Activated CD8-positive, alpha-beta memory T cell treated with anti-CD3 and anti-CD28 coated beads for 1 hour (primary cell): ENCODE measurements at places on chromosomes 3 and 15.

- DNase-seq, result no peak
Measured at GRCh38 chr3:1056744-1057143, 36.1 kb upstream of the CNTN6 start.

- DNase-seq, result no peak
Measured at GRCh38 chr15:47505712-47506328, 211.5 kb upstream of the SEMA6D start.

- DNase-seq, result no peak
Measured at GRCh38 chr3:141784531-141784930, 21.3 kb downstream of the GRK7 start.

DNA sequence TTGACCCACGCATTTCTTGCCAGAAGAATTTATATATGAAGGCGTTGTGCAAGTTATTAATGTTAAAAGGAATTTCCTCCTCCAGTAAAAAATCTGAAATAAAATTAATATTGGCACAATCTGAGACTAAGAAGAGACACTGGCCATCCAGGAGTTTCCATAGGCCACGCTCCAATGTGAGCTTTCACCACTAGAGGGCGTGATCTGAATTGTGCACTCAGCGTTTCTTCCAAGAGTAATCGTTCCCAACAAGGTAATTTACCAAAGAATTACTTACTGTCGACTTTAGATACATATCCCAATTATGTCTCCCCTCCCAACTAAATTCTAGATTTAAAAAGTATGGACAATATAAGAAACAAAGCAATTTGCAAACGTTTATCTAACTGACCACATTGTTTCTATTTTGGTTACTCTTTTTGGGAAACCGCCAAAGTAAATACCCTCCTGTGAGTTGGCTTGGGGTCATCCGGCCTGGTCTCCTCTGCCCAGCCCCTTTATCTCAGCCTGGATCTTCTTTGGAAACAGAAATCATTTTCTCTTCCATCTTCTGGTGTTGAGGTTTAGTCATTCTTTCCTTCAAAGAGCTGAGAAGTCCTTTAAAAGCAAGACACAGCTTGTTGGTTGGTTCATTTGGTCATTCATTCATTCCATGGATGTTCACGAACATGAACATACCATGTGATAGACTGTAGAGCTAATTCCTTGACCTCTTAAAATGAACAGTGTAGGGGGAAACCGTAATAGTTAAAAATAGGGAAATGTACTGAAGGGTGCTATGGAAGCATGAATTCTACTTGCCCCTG lies 26.2 kb downstream of the POLR2M start:
- DNase-seq, result no peak

- no peak for DNase-seq
Measured at GRCh38 chr3:177561365-177561764, 364.1 kb upstream of the TBL1XR1 start.

GRCh38 chr15:38507570-38507969 lies 53.6 kb downstream of the FAM98B start:
- no peak for DNase-seq

- DNase-seq, result no peak
Measured at GRCh38 chr3:170499562-170500156, 81.0 kb downstream of the CLDN11 start.

DNA sequence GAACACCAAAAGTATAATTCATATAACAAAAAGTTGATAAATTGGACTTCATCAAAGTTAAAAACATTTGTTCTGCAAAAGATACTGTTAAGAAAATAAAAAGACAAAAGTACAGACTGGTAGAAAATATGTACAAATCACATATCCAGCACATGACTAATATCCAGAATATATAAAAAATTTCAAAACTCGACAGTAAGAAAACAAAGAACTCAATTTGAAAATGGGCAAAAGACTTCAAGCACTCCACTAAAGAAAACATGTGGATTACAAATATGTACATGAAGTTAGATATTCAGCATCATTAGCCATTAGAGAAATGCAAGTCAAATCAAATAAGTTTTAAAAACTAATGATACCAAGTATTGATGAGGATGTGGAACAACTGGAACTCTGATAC lies 6.7 kb downstream of the GK5 start:
- no peak for DNase-seq

GRCh38 chr3:143218166-143218835 lies 98.7 kb downstream of the CHST2 start:
- no peak for DNase-seq

- no peak for DNase-seq
Measured at GRCh38 chr3:21543380-21544075, 207.5 kb downstream of the ZNF385D start.

GRCh38 chr3:117104381-117104780 lies 394.8 kb downstream of the TUSC7 start:
- no peak for DNase-seq

DNA sequence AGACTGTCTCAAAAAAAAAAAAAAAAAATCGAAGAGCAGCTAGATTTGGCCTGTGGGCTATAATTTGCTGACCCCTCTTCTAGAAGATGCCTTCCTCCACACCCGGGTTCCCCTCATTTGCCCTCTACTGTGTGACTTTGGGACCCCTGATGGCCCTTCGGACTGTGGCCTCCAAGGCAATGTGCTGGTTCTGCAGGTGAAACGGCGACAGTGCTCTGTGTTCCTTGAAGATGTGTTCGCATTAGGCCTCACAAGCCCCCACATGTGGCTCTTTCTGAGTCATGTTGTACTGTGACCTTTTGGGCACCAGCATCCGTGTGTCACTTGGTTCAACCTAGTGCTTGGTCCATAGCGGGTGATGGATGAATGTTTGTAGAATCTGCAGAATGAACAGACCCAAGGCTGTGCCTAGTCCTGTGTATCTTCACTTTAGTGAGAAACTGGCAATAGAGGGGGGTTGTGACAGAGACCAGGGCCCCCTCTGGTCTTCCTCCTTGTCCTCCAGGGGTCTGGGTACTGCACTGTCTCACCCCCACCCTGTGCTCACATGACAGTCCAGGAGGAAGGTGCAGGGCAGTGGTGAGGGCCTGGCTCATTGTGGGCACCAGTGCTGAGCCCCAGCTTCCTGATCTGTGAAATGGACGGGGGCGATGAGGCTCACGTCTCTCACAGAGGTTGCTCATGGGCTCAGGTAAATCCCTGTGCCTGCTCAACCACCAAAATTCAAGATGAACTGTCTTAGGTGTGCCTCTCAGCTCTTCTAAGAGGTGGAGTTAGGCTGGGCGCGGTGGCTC lies 22.7 kb downstream of the GOLGA6L2 start:
- no peak for DNase-seq

- DNase-seq, result no peak
Measured at GRCh38 chr3:62433396-62433795, 60.0 kb upstream of the FEZF2 start.

DNA sequence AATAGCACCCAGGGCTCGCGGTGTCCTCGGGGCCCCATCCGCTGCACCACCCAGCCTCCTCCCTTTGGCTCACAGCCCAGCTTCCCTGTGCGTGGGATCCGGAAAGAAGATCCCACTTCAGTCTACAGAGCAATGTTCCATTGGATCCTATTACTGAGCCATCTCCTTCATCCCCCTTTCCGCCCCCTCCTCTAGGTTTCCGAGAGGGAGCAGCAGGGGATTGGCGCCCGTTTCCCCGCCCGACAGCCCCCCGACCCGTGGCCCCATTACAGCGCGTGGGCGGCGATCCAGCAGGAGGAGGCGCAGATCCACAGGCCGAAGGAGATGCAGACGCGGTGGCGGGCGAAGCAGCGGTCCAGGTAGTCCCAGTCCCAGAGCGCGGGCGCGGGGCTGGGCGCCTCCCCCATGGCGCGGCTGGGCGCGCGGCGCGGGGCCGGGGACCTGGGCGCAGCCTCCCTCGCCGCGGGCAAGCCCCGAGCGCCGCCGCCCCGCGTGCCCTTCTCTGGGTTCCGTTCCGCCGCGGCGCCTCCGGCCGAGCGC lies 340 bp downstream of the TMEM44 start:
- no peak for DNase-seq

GRCh38 chr3:77041811-77042210 lies 1.9 kb downstream of the ROBO2 start:
- DNase-seq, result no peak

GRCh38 chr15:96285729-96286254 lies 44.7 kb upstream of the NR2F2 start:
- no peak for DNase-seq

- no peak for DNase-seq
Measured at GRCh38 chr3:6825524-6825923, 35.4 kb upstream of the GRM7 start.

GRCh38 chr15:98893401-98893800 lies 114.2 kb downstream of the PGPEP1L start:
- no peak for DNase-seq

DNA sequence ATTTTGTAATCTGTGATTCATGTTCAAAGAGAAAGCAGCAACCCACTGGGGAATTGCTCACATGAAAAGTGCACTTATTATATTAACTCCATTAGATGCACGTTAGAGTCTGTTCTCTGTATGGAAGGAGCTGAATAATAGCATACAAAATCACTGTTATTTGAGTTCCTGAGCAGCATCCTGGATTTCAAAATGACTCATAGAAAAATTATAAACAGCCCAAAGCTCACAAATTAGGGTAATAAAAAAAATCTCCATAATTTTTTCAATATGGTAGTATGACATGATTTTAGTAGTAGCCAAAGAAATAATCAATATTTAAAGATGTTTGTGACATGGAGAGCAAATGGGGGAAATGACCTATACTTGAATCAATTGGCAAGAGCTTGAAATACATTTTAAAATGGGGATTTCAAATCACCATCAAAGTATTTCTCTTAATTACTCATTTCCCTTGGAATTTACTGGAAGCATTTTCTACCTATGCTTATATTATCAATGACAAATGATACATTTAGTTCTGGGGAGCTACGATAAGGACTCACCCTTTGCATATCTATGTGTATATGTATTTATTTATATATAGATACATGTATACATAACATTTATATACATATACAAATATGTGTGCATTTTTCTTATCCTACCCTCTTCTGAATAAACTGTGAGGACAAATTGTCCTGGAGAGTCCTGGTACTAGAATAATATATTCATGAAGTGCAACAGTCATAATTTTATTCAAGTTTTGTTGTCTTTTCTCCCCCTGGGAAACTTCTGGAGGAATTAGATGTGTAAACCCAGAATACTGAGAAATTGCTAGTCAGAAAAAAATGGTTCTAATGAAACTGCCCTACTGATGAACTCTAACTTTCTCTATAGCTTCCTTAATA lies 116.3 kb downstream of the RPL22L1 start:
- no peak for DNase-seq

GRCh38 chr3:113179235-113179824 lies 32.0 kb upstream of the BOC start:
- DNase-seq, result no peak

DNA sequence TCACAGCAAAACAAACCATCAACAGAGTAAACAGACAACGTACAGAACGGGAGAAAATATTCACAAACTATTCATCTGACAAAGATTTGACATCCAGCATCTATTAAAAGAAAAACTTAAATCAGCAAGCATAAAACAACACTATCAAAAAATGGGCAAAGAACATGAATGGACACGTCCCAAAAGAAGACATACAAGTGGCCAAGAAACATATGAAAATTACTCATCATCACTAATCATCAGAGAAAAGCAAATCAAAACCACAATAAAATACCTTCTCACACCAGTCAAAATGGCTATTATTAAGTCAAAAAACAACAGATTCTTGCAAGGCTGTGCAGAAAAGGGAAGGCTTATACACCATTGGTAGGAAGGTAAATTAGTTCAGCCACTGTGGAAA lies 13.7 kb upstream of the SERPINI2 start:
- DNase-seq, result no peak

- peak; percentile 66 for DNase-seq
Measured at GRCh38 chr3:16319307-16319706, 54.3 kb downstream of the OXNAD1 start.

DNA sequence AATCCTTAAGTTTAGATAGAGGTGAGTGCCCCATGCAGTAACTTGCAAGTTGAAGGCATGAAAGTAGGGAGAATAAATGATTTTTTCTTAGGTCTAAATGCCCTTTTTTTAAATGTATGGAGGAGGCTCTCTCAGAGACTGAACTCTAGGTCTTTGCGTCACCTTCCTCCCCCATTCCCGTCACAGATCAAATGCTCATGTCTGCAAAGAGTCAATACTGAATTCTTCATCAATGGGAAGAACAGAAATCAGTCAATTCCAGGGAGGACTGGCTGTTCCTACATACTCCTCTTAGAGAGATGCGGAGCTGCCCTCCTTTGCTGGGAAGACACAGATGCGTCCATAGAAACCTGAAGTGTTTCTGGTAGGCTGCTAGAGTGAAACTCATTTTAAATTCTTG lies 98.2 kb downstream of the ARPP21 start:
- DNase-seq, result no peak

- DNase-seq, result no peak
Measured at GRCh38 chr3:187678726-187679268, 8.6 kb upstream of the SST start.

- DNase-seq, result no peak
Measured at GRCh38 chr3:176906046-176906905, 291.0 kb downstream of the TBL1XR1 start.

GRCh38 chr3:143337387-143337786 lies 217.8 kb downstream of the CHST2 start:
- DNase-seq, result no peak

DNA sequence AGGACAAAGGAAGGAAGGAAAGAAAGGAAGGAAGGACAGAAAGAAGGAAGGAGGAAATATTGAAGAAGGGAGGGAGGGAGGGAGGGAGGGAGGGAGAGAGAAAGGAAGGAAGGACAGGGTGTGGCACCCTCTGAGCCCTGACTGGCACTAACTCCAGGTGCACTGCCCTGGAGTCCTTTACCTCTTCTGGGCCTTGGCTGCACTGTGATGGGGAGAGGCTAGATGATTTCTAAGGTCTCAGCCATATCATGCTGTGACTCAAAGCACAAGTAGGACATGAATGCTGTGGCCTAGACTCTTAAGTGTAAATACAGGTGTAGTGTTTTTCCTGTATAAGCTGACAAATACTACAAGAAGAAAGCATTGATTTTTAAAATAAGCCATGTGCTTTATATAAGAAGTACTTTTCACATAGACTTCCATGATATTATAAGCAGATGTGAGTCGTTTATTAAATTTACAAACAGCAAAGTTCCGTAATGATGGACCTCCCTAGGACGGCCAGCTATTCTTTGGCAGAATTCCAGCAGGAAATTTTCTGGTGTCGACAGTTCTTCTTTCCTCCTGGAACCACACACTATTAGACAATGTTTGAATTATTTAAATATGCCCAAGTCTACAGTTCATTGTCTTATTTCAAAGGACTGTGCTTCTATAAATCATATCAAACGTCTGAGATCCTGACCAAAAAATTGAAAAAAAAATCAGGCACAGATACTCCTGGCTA lies 213.8 kb upstream of the C2CD4B start:
- no peak for DNase-seq

- DNase-seq, result no peak
Measured at GRCh38 chr15:71804695-71805470, 5.5 kb upstream of the NR2E3 start.

DNA sequence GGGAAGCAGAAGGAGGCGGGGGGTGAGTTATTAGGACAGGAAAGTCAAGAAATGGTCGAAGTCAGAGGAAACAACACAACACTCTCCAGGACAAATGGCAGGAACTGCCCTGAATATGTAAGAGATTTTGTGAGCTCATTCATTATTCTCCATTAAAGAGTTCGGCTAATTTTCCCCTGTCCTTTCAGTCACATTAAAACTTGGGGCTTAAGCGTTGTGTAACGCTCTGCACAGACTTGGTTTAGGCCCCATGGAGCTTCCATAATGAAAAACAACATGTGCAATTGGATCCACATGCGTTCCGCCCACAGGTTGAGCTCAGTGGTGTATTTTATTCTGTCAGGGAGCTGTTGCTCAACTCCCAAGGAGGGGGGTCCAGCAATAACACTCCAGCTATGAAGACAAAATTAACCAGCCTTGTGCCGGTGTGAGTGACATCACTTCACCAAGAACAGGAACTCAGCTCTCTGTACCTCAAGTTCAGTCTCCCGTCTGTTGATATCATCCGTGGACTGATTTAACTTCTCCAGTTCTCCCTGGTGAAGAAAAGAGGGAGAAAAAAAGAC lies 2.3 kb downstream of the SH3BP5 start:
- no peak for DNase-seq
